ENCODE measurements at places on chromosomes 3 and 15.
A peak's percentile ranks its signal among the peaks of the same experiment; 100 is the strongest.

DNA sequence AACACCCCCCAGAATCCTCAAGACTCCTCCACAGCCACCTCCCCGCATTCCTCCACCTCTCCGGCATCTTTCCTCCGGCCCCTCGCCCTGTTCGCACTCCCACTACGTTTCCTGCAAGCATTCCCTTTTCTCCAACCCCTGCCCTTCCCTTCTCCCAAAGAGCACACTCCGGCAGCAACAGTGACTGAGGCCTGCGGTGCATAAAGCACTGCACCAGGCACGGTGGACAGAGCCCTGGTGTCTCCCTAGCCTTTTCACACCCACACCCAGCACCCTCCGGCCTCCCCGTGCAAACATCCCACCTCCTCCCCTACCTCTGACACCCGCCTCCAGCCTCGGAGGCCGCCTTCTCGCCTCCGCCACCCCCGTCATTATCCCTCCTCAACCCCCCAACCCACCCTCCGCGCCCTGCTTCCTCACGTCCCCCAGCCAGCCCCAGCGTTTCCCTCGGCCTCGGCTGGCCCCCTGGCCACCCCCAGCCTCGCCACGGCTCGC is 577 bp downstream of the ZNF148 start:
- peak; percentile 72 for DNase-seq

- DNase-seq: no peak
Observed at GRCh38 chr3:15616053-15616452, 14.5 kb downstream of the BTD start.

- no peak for DNase-seq
Observed at GRCh38 chr15:59703979-59704796, 15.1 kb upstream of the BNIP2 start.

- no peak for DNase-seq
Observed at GRCh38 chr15:39188314-39188713, 392.6 kb upstream of the THBS1 start.

GRCh38 chr3:143924522-143925285 is 46.9 kb upstream of the DIPK2A start:
- DNase-seq: no peak

DNA sequence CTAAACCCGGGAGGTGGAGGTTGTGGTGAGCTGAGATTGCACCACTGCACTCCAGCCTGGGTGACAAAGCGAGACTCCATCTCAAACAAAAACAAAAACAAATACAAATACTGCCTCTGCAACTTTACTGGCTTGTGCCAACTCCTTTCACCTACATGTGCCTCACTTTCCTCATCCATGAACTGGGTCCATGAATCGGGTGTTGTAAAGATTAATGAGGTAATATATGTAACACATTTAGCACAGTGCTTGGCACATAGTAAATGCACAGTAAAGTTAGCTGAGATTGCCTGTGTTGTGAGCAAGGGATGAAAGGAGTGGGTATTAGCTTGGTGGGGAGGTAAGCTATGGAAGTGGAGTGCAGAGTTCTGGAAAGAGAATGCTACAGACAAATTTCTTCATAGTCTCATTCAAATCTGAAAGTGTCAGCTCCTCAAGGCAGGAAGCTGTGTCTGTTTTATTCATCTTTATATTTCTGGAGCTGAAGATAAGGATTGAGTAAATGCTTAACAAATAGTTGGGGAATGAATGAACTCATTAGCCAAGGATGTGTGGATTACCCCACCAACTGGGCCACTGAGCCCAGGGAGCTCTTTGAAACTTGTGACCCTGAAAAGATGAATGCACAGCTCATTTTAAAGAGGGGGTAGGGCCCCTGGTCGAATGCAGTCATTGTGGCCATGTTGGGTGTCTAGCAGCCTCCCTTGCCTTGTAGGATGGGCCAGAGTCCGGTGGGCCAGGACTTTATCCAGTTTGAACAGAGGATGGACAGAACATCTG is 7.7 kb upstream of the CDCP1 start:
- no peak for DNase-seq

DNA sequence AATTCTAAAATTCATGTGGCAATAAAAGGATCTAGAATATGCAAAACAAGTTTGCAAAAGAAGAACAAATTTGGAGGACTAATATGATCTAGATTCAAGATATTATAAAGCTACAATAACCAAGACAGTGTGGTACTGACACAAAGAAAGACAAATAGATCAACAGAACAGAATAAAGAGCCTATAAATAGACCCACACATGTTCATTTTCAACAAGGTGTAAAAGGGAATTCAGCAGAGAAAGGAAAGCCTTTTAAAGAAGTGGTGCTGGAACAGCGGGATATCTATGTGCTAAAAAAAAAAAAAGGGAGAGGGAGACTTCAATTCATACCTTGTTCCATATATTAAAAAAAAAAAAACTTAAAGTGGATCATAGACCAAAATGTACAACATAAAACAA is 149.0 kb downstream of the WDR76 start:
- DNase-seq: no peak

DNA sequence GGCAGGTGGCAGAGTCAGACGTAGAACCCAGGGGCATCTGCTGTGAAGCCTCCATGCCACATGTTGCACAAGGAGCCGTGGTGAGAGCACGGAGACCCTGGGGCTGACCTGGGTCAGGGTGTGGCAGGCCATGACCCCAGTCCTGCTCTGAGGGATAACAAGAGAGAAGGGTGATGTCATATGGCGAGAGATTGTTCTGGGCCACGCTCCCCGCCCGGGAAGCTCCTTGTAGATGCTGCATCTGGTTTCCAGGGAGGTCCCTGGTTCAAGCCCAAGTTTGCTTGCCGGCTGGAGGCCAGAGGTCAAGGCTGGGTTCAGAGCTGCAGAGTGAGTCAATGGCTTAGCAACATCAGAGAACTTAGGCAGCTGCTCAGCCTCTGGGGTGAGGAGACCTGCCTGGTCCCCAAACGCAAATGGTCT is 17.3 kb downstream of the FGD5 start:
- DNase-seq: no peak

Measured in HuH-7 (cell line).